ENCODE measurements at places on chromosomes 7 and 10.

DNA sequence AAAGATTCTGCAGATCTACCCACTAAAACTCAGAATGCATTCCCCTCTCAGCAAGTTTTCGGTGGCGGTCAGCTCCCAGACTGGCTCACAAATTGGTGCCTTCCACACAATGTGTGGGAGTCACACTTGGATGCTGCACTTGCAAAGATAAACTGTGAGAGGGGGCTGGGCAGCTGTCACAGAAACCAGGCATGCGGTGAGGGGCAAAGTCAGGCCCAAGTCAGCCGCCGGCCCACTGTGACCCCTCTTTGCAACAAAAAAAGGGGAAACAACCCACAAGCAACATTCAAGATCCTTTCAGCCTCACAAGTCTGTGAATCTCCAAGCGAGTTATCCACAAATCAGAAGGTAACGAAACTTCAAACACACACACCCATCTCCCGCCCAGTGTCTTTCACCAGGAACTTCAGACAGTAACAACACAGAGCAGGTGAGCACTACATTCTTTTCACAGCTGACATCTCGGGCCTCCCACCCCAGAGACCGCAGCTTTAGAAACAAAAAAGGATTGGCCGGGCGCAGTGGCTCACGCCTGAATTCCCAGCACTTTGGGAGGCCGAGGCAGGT is 32.0 kb downstream of the SNX8 start:
- H3K27me3 ChIP-seq = no peaks in the 10 kb centered on the region
- no peak for DNase-seq
- H3K27ac ChIP-seq = no peak overlapping the region
- H3K36me3 ChIP-seq = peaks cover under 1% of the 10 kb centered on the region
- H3K4me1 ChIP-seq = no peaks in the 10 kb centered on the region

DNA sequence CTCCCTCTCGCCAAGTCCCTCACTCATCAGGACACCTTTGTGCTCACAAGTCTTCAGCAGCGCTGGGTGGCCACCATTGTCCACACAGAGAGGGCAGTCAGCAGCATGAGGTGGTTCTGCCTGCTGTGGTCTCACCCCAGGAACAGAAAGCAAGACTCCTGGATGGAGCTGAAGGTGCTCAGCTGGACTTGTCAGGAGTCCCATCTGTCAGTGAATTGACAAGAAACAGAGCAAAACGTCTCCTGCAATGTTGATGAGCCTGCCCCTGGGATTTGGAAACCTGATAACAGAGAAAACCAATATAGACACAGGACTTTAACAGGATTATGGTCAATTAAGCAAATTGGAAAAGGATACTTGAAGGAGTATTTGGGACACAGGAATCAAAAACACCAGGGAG is 122.2 kb upstream of the PRSS58 start:
- DNase-seq = no peak
- H3K27ac ChIP-seq = no peak overlapping the region
- H3K4me1 ChIP-seq = no peaks in the 10 kb centered on the region
- no peak overlapping the region for H3K4me3 ChIP-seq

- peak overlapping the region; percentile 89 for H3K4me3 ChIP-seq
- no peak overlapping the region for H3K27ac ChIP-seq
- no peaks in the 10 kb centered on the region for H3K36me3 ChIP-seq
- DNase-seq = no peak
- H3K4me1 ChIP-seq = peaks cover 10% of the 10 kb centered on the region
These were observed 740 bp downstream of the HTR7 start for GRCh38 chr10:90856964-90857634.

- DNase-seq = no peak
- no peaks in the 10 kb centered on the region for H3K27me3 ChIP-seq
- H3K36me3 ChIP-seq = no peaks in the 10 kb centered on the region
- H3K4me3 ChIP-seq = peak overlapping the region; percentile 80
These were observed 1.2 kb downstream of the PPP1R9A start for GRCh38 chr7:94908323-94909178.

GRCh38 chr10:61970182-61971002 is 68.9 kb downstream of the ARID5B start:
- H3K27me3 ChIP-seq = no peaks in the 10 kb centered on the region
- H3K27ac ChIP-seq = peak overlapping the region; percentile 35
- DNase-seq = no peak

GRCh38 chr10:24208661-24209431 is at the start of gene KIAA1217:
Gene KIAA1217, plus strand, starts transcription at chr10:24209138. Its CDS starts 56 bp downstream, at chr10:24209194.
- no peaks in the 10 kb centered on the region for H3K27me3 ChIP-seq
- DNase-seq = no peak
- H3K4me3 ChIP-seq = peak within 1 kb of the TSS; percentile 72
- H3K27ac ChIP-seq = peak within 1 kb of the TSS; percentile 71
- H3K4me1 ChIP-seq = peaks cover 3% of the 10 kb centered on the region
- H3K36me3 ChIP-seq = no peaks in the 10 kb centered on the region

GRCh38 chr10:24446739-24447138 is 237.8 kb downstream of the KIAA1217 start:
- no peaks in the 10 kb centered on the region for H3K27me3 ChIP-seq
- H3K27ac ChIP-seq = no peak overlapping the region
- H3K4me3 ChIP-seq = no peak overlapping the region
- H3K36me3 ChIP-seq = no peaks in the 10 kb centered on the region
- peaks cover 13% of the 10 kb centered on the region for H3K4me1 ChIP-seq
- DNase-seq = no peak

Measured in thoracic aorta (tissue), 2 donors.